ENCODE measurements at places on chromosomes 3 and 15.

DNA sequence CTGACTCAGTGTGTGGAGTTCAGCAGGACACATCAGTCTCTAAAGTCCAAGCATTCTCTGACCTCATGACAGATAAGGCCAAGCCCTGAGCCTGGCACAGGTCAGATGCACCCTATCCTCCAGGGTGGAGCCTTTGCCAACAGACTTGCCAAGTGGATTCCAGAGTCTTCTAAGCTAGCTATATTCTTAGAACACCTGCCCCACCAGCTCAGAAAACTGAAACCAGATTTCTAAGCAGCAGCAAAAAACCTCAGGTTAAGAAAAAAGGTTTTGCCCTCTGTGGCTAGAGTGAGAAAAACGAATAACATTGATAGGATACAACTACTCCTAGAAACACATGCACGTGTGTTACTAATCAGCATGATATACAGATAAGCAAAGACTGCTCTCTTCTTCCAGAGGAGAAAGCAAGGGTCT lies 11.6 kb downstream of the RMDN3 start:
- DNase-seq: no peak

DNA sequence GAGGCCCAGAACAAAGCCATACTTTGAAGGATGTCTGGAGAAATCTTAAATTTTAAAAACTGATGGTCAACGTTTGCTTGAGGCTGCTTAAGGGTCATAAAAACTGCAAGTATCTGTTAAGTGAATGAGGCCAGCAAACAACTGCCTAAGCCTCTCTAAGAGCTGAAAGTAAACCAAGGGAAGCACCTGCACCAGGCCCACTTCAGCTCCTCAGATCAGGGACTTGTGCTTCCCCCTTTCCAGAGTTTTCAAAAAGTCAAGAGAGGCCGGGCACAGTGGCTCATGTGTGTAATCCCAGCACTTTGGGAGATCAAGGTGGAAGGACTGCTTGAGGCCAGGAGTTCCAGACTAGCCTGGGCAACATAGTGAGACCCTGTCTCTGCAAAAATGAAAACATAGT lies 9.1 kb downstream of the FBXL22 start:
- DNase-seq: no peak

- DNase-seq: no peak
Observed at GRCh38 chr15:60735559-60736047, 256.7 kb upstream of the ICE2 start.

GRCh38 chr3:8972639-8973038 lies 9.4 kb upstream of the RAD18 start:
- DNase-seq: no peak

- DNase-seq: no peak
Observed at GRCh38 chr3:117600112-117600511, 890.5 kb downstream of the TUSC7 start.

- no peak for DNase-seq
Observed at GRCh38 chr15:93899817-93900216, 331.5 kb upstream of the MCTP2 start.

DNA sequence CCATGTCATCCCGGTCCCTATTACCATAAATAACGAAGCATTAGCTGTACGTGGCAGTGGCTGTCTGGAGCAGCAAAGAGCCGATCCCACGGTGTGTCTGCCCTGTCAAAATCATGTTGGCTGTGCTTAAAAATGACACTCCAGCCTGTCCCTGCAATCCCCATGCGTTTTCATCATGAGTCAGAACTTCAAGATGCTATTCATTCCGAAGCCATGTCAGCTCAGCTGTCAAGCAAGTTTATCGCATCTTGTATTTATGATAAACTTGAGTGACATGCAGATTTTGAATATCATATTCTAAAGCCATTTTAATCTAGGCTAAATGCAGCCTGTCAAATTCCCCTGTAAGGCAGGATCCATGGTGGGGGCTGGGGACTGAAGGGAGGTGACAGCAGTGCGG lies 152.4 kb downstream of the TJP1 start:
- DNase-seq: no peak

DNA sequence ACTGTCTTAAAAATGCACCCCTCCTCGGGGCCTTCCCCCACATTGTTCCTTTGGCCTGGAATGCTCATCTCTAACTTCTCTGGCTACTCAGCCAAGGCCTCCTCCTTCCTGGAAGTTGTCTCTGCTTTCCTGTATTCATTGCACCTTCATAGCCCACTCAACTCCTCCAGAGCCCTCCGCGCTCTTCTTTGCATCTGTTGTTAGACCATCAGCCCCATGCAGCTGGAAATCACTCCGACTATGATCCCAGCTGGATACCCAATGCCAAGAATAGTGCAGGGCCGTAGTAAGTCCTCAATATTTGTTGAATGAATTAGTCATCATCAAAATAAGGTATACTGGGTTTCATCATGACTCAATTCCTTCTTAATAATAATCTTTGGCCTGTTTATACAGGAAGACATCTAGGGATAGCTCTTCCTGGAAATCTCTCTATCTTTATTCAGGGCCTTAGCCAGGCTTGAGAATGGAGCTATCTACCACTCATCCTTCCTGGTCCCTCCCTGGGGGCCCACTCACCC lies 112.7 kb downstream of the SYNPR start:
- DNase-seq: no peak

DNA sequence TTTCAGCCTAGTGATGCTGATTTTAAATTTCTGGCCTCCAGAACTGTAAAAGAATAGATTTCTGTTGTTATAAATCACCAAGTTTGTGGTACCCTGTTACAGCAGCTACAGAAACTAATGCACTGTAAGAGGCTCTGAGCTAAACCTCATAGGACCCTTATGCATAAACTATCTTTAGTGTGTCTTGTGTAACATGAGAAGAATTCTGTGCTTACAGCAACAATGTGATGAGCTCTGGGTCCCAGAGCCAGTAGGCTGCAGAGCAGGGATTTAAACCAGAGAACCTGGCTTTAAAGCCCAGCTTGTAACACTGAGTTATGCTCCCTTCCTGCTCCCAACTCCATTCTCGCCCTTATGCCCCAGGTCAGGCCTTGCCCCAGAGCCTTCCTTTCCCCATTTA lies 113.1 kb downstream of the THSD4 start:
- DNase-seq: no peak

DNA sequence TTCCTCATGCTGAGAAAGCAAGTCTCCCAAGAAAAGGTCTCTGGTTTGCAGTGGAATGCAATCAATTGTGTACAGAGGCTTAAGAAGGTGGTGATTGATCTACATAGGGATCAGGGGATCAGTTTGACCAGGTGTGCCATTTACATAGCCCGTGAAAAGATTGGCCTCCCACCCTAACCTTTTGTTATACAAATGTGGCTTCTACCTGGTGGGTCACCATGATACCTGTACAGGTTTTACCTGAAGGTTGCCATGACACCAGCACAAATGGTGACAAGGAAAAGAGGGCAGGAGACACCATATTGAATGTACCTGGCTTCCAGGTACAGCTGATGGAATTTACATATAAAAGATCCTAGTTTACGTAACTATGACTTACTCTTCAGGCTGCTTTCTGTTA lies 25.5 kb upstream of the TEX55 start:
- DNase-seq: no peak

GRCh38 chr15:77033729-77034671 lies 36.9 kb downstream of the TSPAN3 start:
- DNase-seq: no peak

DNA sequence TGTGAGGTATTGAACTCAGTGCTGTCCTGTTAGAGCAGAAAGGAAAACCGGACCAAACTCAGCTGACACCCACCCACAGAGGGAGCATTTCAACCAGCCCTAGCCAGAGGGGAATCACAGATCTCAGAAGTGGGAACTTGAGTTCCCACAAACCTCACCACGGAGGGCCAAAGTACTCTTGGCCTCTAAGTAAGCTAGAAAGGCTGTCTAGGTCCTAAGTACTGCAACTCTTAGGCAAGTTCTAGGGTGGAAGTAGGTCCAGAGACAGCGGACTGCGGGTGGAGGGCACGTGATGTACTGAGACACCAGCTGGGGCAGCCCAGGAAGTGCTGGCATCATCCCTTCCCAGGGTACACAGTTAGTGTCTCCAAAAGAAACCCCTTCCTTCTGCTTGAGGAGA lies 34.1 kb downstream of the EOMES start:
- DNase-seq: no peak

Data from stimulated activated CD4-positive, alpha-beta T cell treated with anti-CD3 and anti-CD28 coated beads, Interleukin-15, amount 100 ng/mL, for 1 hour (primary cell).